Esophagus squamous epithelium (tissue), 5 donors: ENCODE measurements at places on chromosomes 2 and 18. TPM values are rescaled to one million over a fixed set of nuclear protein-coding genes. Genes with fewer than 3 reads are reported as not detected.

DNA sequence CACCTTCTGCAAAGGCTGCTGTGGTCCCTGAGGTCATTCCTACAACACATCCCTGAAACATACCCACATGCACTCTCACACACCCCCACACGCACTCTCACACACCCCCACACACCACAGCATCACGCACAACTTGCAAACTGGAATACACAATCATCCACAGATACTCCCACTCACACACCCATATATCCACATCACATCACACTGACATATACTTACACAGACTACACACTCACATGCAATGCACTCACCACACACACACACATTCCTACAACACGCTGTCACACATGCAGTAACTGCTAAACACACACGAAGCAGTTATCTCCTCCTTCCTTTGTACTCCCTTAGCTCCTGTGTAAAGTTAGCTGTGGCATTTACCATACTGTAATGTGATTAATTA, 57.1 kb upstream of the PKDCC start:
- DNase-seq, result no peak
- H3K27me3 ChIP-seq, result no peaks in the 10 kb centered on the region
- no peak overlapping the region for H3K27ac ChIP-seq
- no peaks in the 10 kb centered on the region for H3K4me1 ChIP-seq

GRCh38 chr2:102072741-102073140, 69.8 kb upstream of the IL1R1 start:
- H3K27ac ChIP-seq, result no peak overlapping the region
- no peak overlapping the region for H3K4me3 ChIP-seq
- no peaks in the 10 kb centered on the region for H3K27me3 ChIP-seq
- no peaks in the 10 kb centered on the region for H3K36me3 ChIP-seq
- peaks cover 31% of the 10 kb centered on the region for H3K4me1 ChIP-seq

DNA sequence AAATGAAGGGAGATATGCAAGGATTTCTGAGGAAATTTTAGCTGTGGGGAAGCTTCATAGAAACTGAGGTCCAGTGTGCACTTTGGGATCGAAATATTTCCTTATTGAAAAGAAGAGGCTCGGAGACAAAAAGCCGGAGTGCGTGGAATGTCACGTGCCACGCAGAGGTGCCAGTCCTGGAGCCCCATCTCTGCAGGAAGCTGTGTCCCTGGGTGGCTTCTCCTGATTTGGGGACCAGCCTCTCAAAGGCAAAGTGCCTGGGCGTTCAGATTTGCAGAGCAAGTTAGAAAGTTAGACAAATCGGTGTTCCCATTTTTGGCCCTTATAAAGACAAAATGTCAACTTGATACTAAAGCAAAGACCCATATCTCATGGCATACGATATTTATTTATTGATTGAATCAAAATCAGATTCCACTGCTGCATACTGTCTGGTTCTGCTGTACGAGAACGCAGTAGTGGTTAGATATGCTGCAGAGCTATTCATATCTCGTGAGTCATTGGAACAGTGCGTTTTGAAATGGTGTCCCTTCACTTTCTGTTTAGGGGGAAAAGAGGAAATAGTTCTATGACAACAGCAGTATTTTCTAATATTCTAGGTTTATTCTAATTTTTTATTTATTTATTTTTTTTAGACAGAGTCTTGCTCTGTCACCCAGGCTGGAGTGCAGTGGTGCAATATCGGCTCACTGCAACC, 9.1 kb upstream of the ATG16L1 start:
- H3K27ac ChIP-seq, result peak overlapping the region; percentile 1
- peaks cover 18% of the 10 kb centered on the region for H3K4me1 ChIP-seq
- H3K36me3 ChIP-seq, result no peaks in the 10 kb centered on the region
- H3K4me3 ChIP-seq, result no peak overlapping the region
- no peak for DNase-seq
- H3K27me3 ChIP-seq, result no peaks in the 10 kb centered on the region

GRCh38 chr2:8247905-8248622, 433.8 kb upstream of the ID2 start:
- H3K4me3 ChIP-seq, result no peak overlapping the region
- DNase-seq, result no peak
- no peaks in the 10 kb centered on the region for H3K27me3 ChIP-seq

GRCh38 chr2:132584976-132585817, 84.8 kb downstream of the LYPD1 start:
- no peaks in the 10 kb centered on the region for H3K27me3 ChIP-seq
- H3K36me3 ChIP-seq, result no peaks in the 10 kb centered on the region
- no peak for DNase-seq
- no peak overlapping the region for H3K27ac ChIP-seq
- H3K4me1 ChIP-seq, result peaks cover 11% of the 10 kb centered on the region

DNA sequence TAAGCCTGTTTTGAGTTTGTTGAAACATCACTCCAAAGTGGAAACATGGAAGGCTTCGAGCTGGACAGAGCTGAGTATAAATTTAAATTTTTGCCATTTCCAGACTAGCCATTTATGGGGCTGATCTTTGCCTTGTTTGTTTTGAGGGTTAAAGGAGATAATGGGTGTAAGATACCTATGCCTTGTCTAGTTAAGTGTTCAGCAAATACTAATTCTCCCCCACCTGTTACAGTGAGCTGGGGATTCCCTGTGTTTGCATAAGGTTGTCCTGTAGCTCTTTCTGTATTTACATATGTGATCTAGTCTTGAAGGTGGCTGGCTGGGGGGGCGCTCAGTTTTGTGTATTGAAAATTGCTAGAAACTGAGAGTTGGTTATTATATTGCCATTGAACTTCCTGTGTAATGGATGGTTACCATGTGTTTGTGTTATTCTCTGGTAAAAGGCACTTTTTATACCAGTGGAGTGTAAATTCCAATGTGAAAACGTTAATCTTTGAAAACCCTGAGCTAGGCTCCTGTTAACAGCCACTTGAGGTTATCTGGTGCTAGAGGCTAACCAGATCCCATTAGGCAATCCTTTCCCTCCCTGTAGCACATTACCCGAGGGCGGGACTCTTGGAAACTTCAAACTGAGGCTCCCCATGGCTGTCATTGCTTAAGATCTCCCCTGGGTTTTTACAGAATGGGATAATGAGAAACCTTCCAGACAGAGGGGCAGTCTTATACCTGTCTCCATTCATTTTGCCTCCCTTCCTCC, 26.7 kb downstream of the TANC1 start:
- H3K4me3 ChIP-seq, result no peak overlapping the region
- no peak for DNase-seq
- no peak overlapping the region for H3K27ac ChIP-seq
- no peaks in the 10 kb centered on the region for H3K36me3 ChIP-seq
- no peaks in the 10 kb centered on the region for H3K27me3 ChIP-seq

DNA sequence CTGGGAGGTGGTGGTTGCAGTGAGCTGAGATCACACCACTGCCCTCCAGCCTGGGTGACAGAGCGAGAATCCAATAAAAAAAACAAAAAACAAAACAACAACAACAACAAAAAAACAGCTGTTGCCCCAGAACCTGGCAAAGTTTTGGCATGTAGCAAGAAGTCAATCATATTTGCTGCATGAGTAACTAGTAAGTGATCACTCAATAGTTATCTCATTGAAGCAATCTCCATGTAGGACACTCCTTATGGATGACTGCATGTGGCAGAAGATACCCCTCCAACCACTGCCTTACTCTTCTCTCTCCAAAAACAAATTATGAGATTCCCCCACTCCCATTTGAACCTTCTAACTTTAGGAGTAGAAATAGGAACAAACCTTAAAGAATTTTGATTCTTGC, 113.7 kb downstream of the TTC27 start:
- DNase-seq, result no peak
- no peaks in the 10 kb centered on the region for H3K4me1 ChIP-seq
- H3K27ac ChIP-seq, result no peak overlapping the region

Gene LGALSL
- total RNA-seq, result 49.4 TPM

Gene PLCL1
- total RNA-seq, result 2.0 TPM

Gene CHRNG
- not detected for total RNA-seq

Gene SCN7A
- total RNA-seq, result 1.6 TPM

Gene POTEJ
- total RNA-seq, result not detected

Gene NCL
- 220 TPM for total RNA-seq

Gene CNOT9
- 37.4 TPM for total RNA-seq

Gene ID2
- total RNA-seq, result 37.7 TPM

Gene EMILIN1
- 7.9 TPM for total RNA-seq
